ENCODE measurements at places on chromosomes 3 and 15.

- no peak for DNase-seq
Measured at GRCh38 chr3:118968111-118968510, 66.5 kb downstream of the IGSF11 start.

DNA sequence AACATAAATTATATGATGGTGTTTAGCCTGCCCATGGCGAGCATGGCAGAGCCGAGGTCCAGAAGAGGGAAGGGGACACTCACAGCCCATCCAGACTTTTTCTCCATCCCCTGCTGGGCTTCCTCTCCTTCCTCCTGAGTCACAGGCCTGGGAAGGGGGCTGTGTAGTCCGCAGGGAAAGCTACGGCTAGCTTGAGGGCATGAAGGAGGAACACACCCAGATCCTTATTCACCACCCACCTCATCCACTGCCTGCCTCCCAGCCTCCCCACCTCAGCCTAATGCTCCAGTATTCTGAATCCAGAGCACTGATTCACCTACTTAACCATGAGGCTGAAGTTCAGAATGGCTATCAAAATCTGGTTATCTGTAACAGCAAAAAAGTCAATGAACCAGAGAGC is 97.8 kb downstream of the OXNAD1 start:
- DNase-seq: no peak

DNA sequence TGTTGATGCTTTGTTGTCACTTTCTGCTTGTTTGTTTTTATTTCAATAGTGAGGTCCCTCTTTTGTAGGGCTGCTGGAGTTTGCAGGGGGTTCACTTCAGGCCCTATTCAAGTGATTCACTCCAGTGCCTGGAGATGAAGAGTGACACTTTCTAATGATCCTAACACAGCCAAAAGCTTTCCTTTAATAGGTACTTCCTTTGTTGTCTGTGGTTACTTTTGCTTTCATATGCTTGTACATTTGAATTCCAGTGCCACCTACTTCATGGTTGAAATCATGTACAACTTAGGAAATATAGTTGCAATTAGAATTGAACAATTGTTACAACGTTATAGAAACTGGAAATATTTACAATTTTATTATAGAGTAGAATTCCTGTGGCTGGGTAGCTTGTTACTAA is 466.8 kb upstream of the EPHA3 start:
- no peak for DNase-seq

- no peak for DNase-seq
Measured at GRCh38 chr3:105853801-105854432, 14.9 kb downstream of the CBLB start.

- no peak for DNase-seq
Measured at GRCh38 chr15:87602371-87602770, 654.2 kb downstream of the NTRK3 start.

GRCh38 chr3:128468285-128468790 is 1.6 kb upstream of the DNAJB8 start:
- no peak for DNase-seq

DNA sequence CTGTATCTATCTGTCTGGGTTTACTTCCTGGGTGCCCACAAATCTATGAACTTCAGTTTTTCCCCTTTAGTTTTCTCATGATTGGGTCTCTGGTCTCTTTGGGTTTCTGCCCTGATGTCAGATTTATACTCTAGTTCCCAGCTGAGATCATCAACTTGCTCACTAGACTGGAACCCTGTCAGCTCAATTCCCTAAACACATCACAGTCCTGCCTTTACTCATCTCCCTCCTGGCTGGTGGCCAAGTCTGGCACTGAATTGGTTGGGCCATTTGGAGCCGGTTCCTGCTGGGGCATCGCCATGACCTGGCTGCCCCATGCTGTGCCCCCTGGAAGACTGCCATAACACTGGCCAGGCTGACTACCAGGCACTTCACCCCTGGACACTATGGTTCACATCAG is 345.3 kb downstream of the CHST2 start:
- no peak for DNase-seq

- no peak for DNase-seq
Measured at GRCh38 chr15:78370013-78370412, 29.9 kb downstream of the CRABP1 start.

DNA sequence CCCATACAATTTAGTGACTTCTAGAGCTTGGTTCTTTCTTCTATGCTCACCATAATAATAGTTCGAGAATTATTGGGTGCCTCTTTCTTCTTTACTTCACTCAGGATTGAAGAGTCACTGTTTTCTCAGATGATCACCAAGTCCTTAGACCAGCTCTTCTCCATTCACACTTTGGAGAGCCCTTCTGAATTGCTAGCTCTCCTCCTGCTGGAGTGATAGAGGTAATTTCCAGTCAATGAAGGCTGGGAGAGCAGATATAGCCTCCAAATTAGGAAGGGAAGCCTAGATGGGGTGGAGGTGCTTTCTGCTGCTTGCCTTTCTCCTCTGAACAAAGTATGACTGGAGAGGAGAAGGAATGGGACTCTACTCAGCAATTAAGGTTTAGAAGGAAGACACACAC is 10.7 kb upstream of the BBX start:
- no peak for DNase-seq

DNA sequence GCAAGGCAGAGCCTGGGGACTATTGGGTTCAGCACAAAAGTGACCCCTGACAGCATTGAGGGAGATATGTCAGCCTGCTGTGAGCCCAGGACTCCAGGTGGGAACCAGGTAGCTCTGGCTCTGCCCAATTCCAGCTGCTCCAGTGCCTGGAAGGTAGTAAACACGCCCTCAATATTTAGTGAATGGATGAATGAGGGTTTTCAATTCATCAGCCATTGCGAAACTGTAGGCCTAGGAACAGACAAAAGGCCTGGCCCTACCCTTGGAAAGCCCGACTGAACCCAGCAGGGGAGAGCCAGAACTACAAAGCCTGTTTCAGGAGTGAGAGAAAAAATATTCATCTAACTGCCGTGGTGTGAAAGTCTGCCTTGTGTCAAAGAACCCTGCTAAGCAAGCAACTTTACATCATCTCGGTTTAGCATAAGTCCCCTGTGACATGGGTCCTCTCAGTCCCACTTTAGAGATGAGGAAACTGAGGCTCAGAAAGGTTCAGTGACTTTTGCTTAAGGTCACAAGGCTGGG is 8.1 kb upstream of the CSK start:
- no peak for DNase-seq

GRCh38 chr3:171055336-171056178 is 29.0 kb upstream of the SLC2A2 start:
- DNase-seq: no peak

DNA sequence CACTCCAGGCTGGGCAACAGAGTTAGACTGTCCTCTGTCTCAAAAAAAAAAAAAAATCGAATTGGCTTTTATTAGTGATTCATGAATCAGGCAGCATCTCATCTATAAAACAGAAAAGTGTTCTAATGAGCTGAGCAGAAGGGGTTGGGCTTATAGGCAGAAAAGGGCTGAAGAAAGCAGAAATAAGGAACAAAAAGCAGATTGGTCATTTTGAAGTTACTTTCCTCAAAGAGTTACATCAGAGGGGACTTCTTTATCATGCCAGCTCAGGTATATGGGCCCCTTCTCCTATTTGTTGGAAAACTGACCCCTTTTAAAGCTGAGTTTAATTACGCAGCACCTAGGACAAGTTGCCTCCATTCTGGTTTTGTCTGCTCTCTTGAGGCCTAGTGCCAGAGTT is 722 bp upstream of the POGLUT1 start:
- DNase-seq: no peak

- DNase-seq: no peak
Measured at GRCh38 chr3:119292666-119293065, 1.5 kb upstream of the ARHGAP31 start.

GRCh38 chr3:137000039-137000438 is 42.3 kb downstream of the IL20RB start:
- no peak for DNase-seq

DNA sequence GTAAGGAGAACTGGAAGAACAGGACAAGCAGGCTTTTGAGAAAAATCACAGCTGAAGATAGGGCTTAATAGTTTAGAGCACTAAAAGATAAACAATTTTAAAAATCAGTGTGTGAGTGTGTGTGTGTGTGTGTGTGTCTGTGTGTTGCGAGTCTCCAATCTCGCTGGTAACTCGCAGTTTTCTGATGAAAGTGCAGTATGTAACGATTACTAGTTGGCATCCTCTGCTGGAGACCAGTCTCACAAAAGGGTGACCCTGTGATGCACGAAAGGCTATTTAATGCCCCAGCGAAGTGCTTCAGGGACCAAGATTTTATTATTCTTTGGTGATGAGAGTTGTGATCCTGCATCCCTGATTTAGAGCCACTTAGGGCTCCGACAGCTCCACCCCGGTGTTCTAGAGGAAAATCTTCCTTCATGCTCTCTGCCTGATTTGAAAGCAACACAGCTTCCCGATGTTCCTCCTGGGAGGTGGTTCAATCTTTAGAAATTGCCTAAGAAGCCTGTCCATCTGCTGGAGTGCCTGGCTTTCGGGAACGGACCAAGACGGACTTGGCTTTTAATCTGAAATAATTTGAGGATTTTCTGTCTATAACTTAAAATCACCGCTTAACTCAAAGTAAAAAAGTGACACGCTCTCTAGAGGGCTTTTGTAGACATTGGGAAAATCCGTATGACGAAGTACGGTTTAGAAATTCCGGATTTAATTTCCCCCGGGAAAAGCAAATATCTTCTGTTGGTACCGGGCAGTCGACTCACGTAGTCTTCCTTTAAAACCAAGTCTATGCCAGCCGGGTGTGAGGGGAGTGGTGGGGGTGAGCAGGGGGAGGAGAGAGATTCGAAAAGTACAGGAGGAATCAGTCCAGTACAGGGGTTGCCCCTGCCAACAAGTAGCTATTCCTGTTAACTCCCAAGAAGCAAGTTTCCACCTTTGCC is 1.1 kb upstream of the ALCAM start:
- DNase-seq: no peak

GRCh38 chr15:43243020-43243645 is 22.3 kb upstream of the EPB42 start:
- no peak for DNase-seq

DNA sequence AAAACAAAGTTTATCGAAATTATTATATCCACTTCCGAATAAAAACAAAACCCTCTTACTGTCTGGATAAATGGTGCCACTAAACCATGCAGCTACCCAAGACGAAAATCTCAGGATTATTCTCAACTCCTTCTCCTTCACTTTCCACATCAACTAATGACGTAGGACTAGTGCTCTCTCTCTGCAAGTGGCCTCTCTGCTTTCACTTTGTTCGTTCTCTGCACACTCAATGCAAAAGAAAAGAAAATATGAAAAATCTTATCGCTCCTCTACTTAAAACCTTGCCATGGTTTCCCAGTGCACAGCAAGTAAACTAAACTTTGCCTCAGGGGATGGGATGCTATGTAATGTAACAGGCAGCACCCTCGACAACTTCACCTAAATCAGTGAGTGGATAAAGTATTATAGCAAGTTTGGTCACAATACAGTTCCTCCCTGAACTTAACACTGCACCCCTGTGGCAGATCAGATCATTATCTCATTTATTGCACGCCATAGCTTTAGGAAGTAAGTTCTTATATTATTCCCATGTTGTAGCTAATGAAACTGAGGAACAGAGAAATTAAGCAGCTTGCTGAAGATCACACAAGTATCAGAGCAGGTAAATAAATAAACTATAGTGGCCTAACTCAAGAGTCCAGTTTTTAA is 262.7 kb upstream of the GADL1 start:
- no peak for DNase-seq

DNA sequence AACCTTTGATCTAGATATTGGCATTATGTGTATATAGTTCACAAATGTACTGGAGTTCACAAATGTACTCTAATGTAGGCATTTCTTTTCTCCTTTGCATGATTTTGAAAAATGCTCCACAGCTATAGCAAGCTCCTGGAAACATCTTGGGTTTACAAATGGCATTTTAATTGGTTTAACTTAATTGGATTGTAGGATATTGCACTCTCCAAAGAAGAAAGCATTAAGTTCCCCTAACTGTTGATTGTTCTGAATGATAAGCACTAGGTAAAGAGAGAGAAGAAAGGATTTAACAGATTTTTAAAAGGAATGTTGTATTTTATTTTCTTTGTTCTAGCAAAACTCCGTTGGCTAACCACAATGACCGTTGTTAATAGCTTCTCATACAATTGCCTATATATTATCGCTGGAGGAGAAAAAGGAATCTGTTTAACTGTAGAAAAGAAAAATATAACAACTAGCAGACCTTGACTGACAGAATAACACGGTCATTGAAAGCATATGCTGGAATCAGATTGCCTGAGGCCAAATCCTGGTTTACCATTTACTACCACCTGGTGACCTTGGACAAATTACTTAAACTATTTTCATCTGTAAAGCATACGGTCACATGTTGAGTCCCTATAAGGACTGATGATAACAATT is 170.8 kb downstream of the PEX5L start:
- no peak for DNase-seq

DNA sequence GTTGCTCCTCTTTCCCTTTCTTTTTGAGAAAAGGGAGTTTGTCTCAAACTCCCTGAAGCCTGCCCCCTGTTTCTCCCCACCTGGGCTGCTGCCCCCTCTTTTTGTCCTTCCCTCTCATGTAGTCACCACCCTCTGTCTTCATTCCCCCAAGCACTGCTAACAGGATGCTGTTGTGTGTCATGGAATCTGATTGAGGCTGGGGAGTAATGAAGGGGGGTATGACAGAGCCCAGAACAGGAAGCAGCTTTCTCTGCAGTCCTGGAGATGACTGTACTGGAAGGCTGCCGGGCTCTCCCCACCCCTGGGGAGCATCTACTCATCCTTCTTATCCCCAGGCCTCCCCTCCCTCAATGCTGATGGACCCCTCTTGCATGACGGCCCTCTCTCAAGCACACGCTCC is 181.6 kb downstream of the ABHD5 start:
- no peak for DNase-seq

GRCh38 chr15:47246317-47246716 is 471.0 kb upstream of the SEMA6D start:
- no peak for DNase-seq

- no peak for DNase-seq
Measured at GRCh38 chr3:128655531-128655930, 4.9 kb upstream of the RPN1 start.

GRCh38 chr15:62112081-62112480 is 45.3 kb downstream of the C2CD4A start:
- DNase-seq: no peak

- DNase-seq: no peak
Measured at GRCh38 chr15:61138156-61138555, 90.9 kb downstream of the RORA start.

GRCh38 chr3:160398820-160399124 is 253 bp downstream of the IFT80 start:
- DNase-seq: no peak

All from stimulated activated naive CD4-positive, alpha-beta T cell treated with Interleukin-2 at 50 U/mL for 16 hours (primary cell).